ENCODE measurements at places on chromosomes 4 and X.

DNA sequence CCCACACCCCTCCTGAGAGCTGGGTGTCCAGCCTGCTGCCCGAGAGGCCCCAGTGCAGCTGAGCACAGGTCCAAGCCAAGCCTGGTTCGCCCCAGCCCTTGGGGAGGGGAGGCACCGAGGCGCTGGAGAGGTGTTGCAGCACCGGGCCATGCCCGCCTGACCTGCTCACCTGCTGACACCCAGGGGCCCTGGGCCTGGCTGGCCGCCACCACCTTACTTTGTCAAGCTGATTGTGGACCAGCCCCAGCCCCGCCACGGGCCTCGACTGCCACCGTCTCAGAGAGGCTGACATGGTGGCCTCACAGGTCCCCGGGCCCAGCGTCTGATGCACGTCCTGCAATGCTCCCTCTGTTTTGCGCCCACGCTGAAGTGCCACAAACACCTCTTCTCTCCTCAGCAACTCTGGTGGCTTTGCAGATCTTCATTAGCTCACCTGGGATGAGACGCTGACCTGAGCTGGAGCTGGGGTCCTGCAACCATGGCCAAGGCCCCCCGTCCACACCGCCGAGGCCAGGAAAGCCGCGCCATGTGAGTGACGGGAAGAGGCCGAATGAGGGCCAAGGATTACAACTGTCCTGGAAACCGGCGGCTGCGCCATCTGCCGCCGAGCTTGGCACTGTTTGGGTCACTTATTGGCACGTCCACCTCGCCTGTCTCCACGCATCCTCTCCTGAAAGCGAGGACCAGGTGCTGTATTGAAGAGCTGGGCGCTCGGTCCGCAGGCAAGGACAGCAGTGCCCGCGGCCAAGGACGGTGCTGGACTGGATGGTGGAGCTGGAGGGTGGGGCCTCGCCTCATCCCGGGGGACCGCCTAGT is 7.6 kb downstream of the CPLX1 start:
- no peak for DNase-seq

DNA sequence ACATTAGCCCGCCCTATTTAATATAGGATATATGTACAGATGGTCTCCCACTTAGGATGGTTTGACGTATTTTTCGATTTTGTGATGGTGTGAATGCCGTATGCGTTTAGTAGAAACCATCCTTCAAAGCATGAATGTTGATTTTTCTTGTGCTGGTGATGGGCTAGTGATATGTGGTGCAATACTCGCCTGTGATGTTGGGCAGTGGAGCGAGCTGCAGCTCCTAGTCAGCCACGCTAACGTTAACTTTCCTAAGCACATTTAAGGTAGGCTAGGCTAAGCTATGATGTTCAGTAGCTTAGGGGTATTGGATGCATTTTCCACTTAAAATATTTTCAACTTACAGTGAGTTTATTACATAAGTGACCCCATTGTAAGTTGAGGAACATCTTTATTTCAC is 36.6 kb upstream of the RHOH start:
- no peak for DNase-seq

DNA sequence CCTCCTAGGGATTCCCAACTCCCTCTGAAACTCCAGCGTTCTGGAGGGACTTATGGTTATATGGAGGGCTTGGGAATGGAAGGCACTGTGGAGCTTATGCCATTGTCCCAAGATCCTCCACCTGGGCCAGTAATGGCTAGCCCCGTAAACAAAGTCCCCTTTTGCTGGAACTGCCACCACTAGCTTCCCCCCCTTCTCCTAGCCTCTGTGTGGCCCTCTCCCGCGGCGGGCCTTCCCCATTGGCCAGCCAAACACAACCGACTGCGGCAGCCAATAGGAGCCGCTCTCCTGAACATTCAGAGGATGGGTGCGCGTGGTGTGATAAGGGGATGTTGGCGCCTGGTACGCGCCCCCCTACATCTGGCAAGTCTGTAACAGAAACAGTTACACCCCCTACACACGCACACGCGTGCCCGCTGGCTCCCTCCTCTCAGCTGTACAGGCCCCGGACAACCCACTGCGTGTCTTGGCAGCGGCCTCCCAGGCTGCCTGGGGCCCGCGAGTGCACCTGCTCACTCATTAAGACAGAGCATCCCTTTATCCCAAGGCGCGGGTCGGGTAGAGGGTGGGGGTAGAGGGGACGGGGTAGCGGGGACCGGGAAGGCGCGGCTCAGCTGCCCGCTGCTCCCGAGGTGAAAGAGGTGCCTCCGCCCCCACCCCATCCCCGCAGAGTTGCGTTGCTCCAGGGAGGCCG is 863 bp upstream of the RAB33A start:
- DNase-seq = no peak

DNA sequence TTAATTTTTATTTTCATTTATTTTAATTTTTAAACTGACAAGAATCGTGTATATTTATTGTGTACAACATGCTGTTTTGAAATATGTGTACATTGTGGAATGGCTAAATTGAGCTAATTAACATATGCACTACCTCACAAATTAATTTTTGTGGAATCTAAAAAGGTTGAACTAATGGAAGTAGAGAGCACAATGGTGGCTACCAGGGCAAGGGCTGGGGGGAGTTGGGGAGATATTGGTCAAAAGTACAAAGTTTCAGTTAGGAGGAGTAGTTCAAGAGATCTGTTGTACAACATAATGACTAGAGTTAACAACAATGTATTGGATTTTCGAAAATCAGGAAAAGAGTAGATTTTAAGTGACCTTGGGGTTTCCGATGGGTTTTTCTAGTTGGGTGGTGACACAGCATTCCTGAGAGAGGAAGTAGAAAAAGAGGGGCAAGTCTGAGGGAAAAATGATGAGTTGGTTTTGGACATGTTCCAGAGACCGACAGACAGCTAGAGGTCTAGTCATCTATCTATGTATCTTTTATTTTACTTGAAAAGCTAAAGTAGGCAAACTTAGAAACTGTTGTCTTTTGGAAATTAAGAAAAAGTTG is 23.2 kb downstream of the APOO start:
- DNase-seq = no peak

DNA sequence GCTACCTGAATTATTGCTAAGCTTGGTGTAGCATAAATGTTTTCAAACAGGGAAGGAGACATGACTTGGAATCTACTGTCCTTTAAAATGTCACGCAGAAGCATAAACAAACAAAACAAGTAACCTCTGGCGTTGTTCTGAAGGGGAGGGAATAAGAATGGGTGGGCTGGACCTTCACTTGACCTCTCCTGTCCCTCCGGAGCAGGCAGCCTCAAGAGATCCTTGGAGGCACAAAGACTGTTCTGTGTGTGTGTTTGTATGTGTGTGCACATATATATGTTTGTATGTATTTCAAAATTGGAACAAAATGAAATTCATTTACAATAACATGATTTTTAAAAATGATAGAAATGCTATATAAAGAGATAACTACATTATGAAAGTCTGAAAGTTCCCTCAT is 91.3 kb upstream of the DCLK2 start:
- DNase-seq = no peak

DNA sequence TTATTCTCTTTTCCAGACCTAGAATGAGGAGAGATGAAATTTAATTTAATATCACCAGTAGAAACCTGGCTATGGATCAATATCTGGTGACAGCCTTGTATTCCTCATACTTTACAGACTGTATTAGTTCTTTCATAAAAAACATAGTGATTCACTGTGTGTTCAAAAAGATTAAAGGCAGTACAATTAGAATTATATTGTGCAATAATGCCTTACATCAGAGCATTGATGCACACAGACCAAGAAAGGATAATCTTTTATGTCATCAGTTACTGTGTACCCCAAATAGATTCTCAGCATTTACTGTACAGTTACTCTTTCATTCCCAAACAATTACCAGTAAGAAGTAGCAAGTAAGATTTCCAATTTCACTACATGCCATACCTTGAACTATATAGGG is 260.5 kb upstream of the ANXA10 start:
- no peak for DNase-seq

DNA sequence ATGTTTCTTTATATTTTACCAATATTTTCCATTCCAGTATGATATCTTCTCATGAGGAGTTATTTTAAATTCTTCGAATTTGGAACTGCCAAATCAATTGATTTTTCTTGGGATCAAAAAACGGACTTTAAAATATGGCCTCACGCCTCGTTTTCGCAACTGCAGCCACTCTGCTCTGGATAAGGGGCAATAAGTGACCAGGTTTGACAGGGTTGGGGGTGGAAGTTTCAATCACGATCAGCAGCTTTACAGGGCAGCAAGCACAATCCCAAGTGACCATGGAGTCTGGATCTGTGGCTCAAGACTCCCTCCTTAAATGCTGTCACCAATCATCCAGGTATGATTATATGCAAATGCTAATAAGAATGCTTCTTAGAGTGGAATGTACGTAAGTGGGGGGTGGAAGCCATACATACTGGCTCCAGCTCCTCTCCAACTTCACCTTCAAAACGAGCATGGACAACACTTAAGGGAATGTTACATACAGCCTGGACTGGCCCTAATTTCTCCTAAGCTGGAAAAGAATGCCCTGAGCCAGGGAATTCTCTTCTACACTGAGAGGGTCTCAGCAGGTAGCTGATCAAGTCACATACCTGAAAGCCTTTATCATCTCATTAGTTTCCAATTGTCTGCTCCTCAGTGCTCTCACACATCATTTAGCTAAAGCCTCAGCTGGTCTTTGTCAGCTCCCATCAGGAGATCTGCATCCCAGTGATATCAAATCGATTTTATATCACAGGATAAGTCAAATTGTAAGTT is 176.9 kb upstream of the DCAF8L1 start:
- DNase-seq = no peak

GRCh38 chr4:123418351-123418931 is 21.8 kb downstream of the SPRY1 start:
- no peak for DNase-seq

Data from right forelimb (tissue), 1 donor.